ENCODE measurements at places on chromosomes 2 and 18.
A peak's percentile ranks its signal among the peaks of the same experiment; 100 is the strongest.

DNA sequence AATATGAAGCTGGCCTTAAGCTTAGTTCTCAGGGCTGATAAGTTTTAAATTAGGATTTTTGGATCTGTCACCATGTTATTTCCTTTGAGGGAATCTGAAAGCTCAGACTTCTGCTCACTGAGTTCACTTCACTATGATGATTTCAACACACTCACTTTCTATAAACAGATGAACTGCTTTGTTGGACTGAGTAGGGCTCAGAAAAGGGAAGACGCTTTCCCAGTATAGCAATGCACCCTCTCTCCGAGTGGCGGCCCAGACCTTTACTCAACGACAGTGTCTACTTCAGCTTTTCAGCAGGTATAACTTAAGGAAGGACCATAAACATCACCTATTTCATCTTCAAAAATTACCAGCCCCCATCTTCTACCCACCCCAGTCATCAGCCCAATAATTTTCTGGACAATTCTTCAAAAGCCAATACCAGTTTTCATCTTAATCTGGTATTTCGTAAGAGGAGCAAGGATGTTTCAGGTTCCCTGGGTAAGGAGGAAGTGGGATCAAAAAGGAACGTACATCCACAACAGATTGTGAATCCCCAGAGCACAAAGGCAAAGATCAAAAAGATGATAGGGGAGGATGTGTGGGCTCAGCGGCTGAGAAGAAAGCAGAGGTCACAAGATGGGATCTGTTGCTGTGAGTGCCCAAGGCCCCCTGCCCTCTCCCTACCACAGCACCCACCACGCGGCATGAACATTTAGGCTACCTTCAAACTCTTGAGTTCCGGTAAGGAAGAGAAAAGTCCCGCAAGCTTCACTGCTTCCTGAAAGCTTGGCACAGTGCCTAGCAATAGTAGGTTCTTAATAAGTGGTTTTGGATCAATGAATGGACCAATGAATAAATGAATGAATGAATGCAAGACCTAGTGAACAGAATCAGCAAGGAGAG, 41.9 kb downstream of the LPIN2 start:
- DNase-seq: peak; percentile 63

GRCh38 chr2:179263015-179263414, 1.6 kb downstream of the SESTD1 start:
- no peak for DNase-seq

DNA sequence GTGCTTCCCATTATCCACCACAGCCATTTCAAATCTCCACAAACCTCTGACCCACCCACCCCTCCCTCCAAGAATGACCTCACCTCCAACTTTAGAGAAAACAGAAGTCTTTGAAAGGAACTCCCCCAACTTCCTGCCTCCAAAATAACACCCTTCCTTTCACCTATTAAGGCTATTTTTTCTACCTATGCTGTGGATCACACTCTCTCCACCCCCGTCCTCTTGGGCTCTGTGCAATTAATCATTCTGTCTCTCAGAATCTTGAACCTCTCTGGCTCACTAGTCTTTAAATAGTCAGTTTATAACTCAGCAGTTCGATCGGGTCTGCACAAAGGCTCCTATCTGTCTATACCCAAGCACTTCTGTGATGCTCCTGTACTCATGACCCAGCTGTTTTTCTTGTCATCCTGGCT, 37.3 kb upstream of the XPO1 start:
- DNase-seq: no peak

GRCh38 chr2:27494284-27494943, 586 bp downstream of the FNDC4 start:
- peak; percentile 13 for DNase-seq

DNA sequence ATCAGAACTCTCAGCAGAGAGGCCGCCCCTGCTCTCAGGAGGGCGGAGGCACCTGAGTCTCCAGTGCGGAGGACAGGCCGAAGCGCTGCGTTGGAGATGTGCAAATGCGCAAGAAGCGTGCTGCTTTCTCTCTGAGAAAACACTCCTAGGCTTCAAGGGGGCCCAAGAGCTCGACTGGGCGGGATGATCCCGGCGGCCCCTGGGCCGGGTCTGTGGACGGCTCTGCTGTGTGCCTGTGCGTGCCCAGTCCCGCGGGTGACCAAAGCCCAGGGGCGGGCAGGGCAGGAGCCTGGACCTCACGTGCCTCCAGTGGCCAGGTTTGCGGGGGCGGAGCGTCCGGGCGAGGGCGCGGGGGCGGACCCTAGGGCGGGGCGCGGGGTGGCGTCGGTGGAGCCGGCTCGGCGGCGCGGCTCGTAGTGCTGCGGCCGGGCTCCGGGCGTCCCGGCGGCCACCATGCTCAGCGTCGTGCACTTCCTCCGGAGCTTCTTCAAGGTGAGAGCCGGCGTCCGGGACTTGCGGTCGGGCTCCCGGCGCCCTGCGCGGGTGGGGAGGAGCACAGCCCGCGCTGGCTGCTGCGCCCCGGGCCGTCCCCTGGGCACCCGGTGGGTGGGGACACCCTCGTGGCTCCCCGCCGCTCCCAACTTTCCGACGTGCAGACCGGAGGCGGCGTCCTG, at the start of gene ARHGEF4:
TSS of gene ARHGEF4 (plus strand) at position 414 of the 674 bp plus-strand sequence. CDS start at position 454, 40 bp downstream.
- peak; percentile 33 for DNase-seq

DNA sequence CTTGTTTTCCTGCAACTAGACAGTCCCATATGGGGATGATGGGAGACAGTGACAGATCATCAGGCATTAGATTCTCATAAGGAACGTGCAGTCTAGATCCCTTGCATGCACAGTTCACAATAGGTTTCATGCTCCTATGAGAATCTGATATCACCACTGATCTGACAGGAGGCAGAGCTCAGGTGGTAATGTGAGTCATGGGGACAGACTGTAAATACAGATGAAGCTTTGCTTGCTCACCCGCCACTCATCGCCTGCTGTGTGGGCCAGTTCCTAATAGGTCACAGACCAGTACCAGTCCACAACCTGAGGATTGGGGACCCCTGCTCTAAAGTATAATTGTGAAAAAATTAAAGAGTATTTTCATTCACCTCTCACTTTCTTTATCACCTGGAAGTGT, 23.6 kb upstream of the RAB1A start:
- no peak for DNase-seq

GRCh38 chr18:57747809-57748680, 55.1 kb downstream of the ATP8B1 start:
- DNase-seq: no peak

- DNase-seq: no peak
Observed at GRCh38 chr2:239149501-239149900, 251.3 kb downstream of the HDAC4 start.

- DNase-seq: no peak
Observed at GRCh38 chr2:155033652-155034051, 335.2 kb downstream of the KCNJ3 start.

DNA sequence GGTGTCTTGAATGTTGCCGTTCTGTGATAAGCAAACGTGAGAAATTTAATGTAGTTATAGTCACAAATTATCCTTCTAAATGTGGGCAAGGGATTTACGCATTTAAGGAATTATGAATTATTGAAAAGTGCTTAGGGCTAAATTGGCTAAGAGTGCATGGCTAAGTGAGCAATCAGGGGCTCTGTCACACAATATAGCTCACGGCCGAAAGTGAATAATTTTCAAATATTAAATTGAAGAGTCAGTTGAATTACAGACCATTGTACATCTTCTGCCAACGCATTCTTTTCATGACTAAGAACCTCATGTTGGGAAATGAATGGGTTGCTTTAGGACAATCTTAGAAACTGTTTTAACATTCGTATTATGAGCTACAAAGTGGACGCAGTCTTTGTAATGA, 1832.9 kb upstream of the LRRTM1 start:
- no peak for DNase-seq

DNA sequence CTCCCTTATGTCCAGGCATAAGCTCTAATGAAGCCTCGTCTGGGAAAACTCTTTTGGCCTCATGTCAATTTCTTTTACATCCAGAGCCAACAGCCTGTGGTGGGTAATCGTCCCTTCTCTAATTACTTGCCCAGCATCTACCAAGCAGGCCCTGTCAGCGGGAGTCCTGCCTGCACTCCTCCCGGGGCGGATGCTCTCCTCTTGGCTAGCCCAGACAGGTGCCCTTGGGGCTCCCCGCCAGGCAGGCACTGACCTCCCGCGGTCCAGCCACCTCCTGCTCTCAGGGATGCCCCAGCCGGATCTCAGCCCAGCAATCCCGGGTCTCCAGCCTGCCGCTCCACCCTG, 74.2 kb downstream of the NCAPH start:
- no peak for DNase-seq

- peak; percentile 40 for DNase-seq
Observed at GRCh38 chr2:126656431-126657147, 631 bp downstream of the GYPC start.

- no peak for DNase-seq
Observed at GRCh38 chr2:221569871-221570270, 2.2 kb downstream of the EPHA4 start.
